Hematopoietic multipotent progenitor cell treated with erythropoietin and hydrocortisone succinate and interleukin-3 and kit ligand, for 8 days (in vitro differentiated cells): ENCODE measurements at places on chromosomes 11 and 22.

GRCh38 chr11:11808992-11809615 is 32.7 kb upstream of the USP47 start:
- no peak for DNase-seq

- DNase-seq: no peak
Measured at GRCh38 chr11:16406226-16406625, 49.9 kb upstream of the SOX6 start.

- no peak for DNase-seq
Measured at GRCh38 chr11:8832571-8833260, 78.3 kb upstream of the AKIP1 start.

- DNase-seq: no peak
Measured at GRCh38 chr11:64533501-64533900, 57.5 kb upstream of the SLC22A12 start.

DNA sequence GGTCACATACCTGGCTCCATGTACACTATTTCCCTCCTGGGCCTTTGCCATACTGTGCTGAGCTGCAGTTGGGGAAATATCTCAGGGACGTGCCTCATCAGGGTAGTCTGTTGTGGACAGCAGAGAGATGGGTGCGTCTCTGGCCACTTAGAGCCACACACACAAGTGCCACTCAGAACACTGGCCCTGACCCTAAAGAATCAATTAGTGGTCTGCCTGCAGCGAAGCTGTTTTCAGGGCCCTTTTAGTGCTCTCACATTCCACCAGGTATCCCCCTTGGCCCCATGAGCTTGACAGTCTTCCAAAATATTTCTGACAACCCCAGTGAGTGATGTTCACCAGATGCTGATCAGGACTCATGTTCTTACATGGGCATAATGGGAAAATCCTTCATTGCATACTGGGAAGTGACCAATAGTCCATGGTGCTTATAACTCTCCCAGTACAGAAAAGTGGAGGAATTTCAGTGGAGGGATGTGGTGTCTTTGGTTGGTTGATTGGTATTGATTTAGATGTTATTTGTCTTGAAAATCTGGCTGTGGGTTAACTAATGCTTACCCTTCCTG is 66.1 kb downstream of the ME3 start:
- DNase-seq: no peak

GRCh38 chr11:65502555-65503367 is 3.9 kb downstream of the MALAT1 start:
- DNase-seq: peak; percentile 79

DNA sequence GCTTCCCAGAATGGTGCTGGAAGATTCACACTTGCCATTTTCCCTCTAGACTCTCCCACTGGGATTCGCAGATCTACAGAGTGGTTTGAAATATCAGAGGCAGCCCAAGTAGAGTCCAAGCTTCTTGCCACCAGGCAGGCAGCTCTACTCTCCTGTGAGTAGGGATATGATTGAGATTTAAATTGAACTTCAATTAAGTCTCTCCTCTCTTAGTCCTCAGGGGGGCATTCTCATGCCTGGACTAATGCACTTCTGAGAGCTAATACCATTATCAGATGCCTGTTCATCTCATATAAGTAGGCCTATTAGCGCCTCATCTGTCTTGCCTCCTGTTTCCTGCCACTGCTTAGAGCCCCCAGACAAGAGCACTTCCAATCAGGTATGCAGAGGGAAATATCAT is 25.5 kb upstream of the AMPD3 start:
- DNase-seq: peak; percentile 22

GRCh38 chr11:2213384-2213842 is 41.8 kb upstream of the TH start:
- DNase-seq: no peak

GRCh38 chr11:68009391-68010089 is 587 bp upstream of the ALDH3B1 start:
- peak; percentile 93 for DNase-seq

GRCh38 chr22:20741634-20742581 is 32.0 kb upstream of the SERPIND1 start:
- DNase-seq: peak; percentile 51

DNA sequence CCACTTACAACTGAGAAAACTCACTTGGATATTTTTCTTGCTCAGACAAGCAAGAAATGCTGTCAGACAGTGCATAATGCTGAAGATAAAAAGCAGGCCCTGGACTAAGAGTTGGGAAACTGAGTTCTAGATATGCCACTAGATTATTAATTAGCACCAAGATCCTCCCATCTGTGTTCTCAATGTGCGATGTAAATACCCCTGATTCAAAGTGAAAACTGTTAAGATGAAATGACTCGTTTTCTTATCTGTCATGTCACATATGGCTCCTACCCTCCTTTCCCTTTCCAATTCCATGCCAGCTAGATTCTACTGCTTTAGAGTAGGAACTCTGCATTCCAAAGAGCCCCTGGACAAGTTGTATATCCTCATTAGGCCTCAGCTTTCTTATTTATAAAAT is 88.9 kb upstream of the CLNS1A start:
- peak; percentile 46 for DNase-seq

DNA sequence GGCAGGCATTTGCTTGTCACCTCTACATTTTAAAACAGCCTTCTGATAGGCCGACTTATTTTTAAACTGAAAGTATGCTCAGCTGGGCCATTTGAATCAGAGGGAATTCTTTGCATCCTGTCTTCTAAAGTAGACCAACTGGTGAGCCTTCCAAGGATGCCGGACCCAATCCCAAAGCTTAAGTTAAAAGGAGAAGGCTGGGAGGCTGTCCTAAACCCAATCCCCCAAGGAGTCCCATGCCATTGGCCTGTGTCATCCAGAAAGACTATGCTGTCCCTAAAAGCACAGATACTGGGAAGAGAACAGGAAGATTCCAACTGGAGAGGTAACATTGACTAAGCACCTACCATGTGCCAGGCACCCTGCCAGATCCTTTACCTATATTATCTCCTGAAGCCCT is 18.0 kb downstream of the TENM4 start:
- DNase-seq: no peak

GRCh38 chr11:101686514-101686913 is 102.7 kb upstream of the TRPC6 start:
- no peak for DNase-seq

GRCh38 chr11:92284558-92284957 is 59.9 kb downstream of the FAT3 start:
- DNase-seq: no peak

- DNase-seq: no peak
Measured at GRCh38 chr22:50022171-50022819, 9.7 kb upstream of the IL17REL start.

GRCh38 chr22:39994566-39995392 is at the start of gene FAM83F:
Gene FAM83F, plus strand, starts transcription at chr22:39994954. Its CDS starts 89 bp downstream, at chr22:39995043.
- peak; percentile 62 for DNase-seq

DNA sequence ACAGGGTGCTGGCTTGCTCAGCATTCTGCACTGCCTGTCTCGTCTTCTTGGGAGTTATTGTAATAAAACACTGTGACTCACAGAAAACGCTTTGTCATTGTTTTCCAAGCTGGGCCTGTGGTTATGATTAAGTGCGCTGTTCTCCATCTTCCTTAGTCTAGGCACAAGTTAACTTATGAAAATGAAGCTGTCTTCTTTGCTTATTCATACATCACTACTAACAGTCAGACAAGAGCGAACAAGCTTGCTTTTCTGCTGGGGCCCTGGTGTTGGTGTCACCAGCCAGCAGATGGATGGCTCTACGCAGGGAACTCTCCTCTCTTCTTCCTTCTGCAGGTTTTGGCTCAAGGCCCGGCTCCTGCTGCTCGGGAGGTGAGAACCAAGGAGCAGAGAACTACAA is 380.1 kb upstream of the SYN3 start:
- DNase-seq: no peak

DNA sequence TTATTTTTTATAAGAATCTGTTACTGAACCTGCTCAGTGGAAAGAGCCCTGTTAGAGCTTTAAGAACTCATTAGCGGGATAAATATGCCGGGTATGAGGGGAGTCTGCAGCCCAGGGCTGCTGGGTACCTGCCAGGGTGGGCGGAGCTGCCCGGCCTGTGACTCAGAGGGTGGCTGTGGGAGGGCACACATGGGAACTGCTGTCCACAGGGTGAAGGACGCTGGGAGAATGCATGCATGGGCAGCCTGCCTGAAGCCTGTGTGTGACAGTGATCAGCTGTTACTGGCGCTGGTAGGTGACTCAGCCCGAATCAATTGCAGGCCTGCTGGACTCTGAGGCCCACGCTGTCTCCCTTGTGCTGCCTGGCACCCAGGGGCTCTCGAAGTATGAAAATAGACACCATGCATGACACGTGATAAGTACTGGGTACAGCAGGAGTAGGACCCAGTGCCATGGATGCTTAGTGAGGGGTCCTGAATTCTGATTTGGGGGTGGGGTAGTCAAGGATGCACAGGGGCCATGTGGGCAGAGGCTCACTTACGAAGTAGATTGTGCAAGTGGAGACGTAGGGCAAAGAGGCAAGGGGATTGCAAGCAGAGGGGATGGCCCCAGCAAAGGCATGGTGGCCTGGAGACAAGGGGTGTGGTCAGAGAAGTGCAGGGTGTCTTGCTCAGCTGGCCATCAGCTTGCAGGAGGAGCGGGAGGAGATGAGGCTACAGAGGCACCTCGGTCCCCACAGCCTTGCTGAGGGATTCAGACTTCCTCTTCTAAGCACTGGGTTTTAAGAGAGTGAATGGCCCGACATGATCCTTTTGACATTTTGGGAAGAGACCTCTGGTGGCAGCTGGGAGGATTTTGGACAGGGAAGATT is 36.5 kb downstream of the GRIK4 start:
- peak; percentile 35 for DNase-seq

DNA sequence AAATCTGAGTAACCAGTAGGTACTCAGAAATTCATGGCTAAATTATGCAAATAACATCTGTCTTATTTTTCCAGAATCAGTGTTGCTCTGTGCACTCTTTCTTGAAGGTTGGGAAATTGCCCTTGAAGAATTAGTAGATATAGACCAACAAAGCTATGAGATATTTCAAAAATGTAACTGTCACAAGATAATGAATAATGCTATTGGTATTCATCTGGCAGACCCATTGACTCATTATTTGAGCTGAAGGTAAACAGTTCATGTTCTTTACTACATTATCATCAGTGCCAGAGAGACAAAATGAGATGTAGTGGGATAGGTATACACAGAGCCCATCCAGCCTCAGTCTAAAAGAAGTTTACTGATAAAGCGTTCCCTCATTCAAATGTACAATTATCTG is 274.7 kb downstream of the CASP12 start:
- no peak for DNase-seq

DNA sequence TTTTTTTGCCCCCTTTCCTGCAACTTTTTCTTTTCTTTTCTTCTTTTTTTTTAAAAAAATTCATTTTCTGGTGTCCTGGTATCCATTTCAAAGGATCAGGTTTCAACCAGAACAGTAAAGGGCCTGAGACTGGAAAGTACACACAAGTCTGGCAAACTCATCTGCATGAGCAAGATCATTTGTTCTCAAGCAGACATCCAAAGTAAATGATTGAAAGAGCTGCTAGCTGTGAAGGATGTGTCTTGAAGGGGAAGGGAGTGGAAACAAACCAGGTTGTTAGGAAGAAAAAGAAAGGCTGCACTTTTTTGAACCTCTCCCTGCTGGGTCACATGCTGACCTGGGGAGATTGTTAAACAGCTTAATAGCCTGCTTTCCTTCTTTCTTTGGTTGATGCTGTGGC is 5.3 kb downstream of the YAP1 start:
- no peak for DNase-seq

DNA sequence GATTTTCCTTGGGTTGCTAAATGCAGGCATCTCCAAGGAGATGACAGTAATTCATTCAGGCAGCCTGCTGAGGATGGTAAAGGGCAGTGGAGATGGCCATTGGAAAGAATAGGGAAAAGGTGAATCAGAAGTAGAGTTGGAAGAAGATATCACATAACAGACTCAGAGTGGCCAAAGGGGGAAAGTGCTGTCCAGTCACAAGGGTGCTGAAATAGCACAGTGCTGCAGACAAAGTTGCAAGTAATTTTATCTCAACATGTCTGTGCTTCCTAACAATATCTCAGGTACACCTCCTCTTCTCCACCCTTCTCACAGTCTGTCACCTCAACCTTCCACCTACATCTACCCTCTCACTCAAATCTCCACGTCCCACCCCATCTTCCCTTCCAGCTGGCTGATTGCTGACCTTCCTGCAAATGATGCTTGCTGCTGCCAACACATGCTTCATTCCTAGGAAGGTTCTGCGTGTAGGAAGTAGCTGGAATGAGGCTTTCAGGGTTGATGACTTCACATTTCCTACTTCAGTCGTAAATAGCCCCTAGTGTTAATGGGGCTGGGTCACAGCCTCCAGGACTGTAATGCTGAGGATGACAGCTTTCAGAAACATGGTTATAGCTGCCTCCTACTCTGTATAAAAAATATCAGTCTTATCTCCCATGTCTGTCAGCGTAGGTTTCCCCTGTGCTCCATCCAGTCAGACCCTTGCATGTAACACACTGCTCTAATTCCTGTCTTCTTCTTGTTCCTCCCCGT is 123.9 kb downstream of the CTNND1 start:
- DNase-seq: peak; percentile 30

DNA sequence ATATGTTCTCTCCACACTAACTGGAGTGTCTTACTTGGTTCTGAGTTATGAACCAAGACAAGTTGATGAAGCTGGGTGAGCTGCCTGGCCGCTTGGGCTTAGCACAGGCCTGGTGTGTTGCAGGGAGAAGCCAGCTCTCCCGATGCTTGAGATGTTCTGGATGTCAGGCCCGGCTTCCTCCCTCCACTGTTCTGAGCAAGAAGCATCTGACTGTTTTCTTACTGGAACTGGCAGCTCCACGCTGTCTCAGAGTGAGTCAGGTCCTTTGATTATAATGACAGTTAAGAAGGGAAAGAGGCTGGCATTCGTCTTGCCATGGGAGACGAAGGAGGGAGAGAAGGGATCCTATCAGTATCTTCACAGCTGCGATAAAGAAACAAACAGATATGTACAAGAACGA is 46.5 kb upstream of the CRTAM start:
- no peak for DNase-seq

- no peak for DNase-seq
Measured at GRCh38 chr11:103529181-103529684, 420.0 kb downstream of the DYNC2H1 start.

- no peak for DNase-seq
Measured at GRCh38 chr11:125468852-125469251, 27.2 kb downstream of the FEZ1 start.

DNA sequence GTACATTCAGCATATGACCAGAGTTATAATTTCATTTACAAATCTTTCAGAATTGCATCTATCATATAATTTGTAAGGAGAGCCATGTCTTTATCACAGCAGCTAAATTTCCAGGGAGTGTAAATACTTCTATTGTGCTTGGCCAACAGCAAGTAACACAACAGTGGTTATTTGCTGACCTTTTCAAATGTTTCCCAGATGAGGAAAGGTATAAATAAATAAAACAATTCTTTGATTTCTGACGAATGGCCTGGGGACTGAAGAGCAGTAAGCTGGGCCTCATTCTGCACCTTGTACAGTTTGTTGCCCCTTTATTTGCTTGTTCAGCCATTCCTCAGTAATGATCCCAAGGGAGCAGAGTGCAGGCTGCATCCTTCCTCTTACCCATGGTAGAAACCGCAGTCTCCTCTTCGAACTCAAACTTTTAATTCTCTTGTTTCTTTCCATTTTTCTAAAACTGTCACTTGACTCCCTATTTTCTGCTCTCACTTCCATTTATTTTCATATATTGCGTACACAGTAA is 132.8 kb downstream of the DDX10 start:
- no peak for DNase-seq

- DNase-seq: no peak
Measured at GRCh38 chr11:111372538-111372937, 6.5 kb downstream of the POU2AF1 start.

- no peak for DNase-seq
Measured at GRCh38 chr11:120707098-120707497, 195.6 kb downstream of the GRIK4 start.

GRCh38 chr11:88594274-88594950 is 256.9 kb upstream of the CTSC start:
- DNase-seq: no peak

GRCh38 chr11:119421351-119421750 is 1.6 kb downstream of the THY1 start:
- no peak for DNase-seq
